ENCODE measurements at places on chromosomes 4 and X.
A peak's percentile ranks its signal among the peaks of the same experiment; 100 is the strongest.

- no peak for DNase-seq
Observed at GRCh38 chrX:49221868-49222267, 11.3 kb downstream of the CACNA1F start.

DNA sequence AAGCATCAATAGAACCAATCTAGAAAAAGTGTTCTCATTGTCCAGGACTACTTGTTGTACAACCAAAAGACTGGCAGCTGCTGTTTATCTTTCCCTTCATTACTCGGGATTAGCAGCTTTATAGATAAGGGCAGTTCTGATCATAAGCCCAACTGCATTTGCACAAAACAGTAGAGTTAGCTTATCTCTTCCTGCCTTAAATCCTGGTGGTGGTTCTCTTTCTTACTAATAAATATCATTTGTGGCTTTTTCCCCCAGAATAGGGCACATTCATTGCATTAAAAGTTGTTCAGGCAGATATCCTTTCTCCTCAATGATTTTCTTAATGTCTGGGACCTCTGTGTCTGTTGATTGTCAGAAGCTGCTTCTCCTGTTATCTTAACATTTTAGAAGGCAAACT is 20.2 kb upstream of the RRAGB start:
- no peak for DNase-seq

- peak; percentile 27 for DNase-seq
Observed at GRCh38 chr4:87975466-87975865, at the start of gene SPP1. Gene SPP1, plus strand, starts transcription at chr4:87975714. Its CDS starts 1,182 bp downstream, at chr4:87976896.

DNA sequence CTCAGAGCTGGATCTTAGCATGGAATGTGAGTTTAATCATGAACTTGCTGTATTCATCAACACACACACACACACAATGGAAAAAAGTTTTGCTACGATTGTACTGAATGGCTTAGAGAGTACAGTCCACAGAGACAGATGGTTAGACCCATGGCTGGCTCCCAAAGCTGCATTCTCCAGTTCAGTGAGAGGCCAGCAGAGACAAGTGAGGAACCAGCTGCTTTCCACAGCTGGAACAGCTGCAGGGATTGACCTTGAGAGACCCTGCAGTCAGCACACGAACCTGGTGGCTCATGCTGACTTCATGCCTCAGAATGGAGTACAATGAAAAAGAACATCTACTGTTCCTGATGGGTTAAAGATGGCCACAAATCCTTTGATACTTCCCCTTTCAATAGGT is 94.5 kb downstream of the DHX15 start:
- DNase-seq = no peak

- no peak for DNase-seq
Observed at GRCh38 chrX:135347381-135348016, 38.2 kb downstream of the ETDC start.

- no peak for DNase-seq
Observed at GRCh38 chr4:8290701-8290970, 21.1 kb downstream of the HTRA3 start.

DNA sequence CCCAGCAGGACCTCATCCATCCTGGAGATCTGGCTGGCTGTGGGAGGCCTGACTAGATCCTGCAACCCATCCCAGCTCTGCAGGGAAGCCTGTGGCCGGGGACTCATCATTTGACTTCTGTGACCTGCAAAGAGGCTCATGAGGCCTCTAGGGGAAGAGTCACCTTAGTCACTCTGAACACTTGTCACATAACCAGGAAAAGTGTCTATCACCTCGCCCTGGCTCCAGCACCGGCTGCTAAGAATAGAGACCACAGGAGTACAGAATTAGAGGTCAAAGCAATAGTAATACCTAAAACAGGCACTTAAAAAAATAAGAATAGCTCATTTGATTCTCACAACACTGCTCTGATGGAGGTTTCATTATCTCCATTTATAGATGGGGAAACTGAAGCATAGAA is 3.8 kb upstream of the NSG1 start:
- DNase-seq = no peak

- DNase-seq = peak; percentile 54
Observed at GRCh38 chr4:80362578-80363181, 27.1 kb downstream of the CFAP299 start.

- no peak for DNase-seq
Observed at GRCh38 chrX:79159800-79160199, 15.3 kb downstream of the GPR174 start.

DNA sequence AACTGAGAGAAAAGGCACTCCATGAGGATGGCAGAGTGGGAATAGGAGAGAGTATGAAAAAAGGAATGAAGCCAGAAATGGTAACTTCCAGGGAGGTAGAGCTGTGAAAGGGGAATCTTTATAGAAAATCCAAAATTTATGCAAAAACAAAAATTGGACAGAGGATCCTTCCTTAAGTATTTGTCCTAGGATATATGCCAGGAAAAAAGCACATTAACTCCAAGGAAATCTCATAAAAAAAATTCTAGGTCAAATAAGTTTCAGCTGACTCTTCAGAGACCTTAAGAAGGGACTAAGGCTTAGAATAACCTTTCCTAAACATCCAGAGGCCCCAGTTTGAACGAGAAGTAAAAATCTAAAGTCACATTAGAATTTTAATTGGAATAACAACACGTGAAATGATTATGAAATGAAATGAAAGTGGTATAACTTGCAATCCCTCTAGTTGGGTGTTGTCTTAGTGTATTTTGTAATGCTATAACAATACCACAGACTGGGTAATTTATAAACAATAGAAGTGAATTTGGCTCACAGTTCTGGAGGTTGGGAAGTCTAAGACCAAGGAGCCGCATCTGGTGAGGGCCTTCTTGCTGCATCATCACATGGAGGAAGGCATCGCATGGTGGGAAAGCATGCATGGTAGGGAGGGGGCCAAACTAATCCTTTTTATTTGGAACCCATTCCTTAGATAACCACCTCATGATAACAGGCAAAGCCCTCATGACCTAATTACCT is 145.4 kb upstream of the RXFP1 start:
- DNase-seq = no peak

All from stimulated activated CD4-positive, alpha-beta T cell treated with anti-CD3 and anti-CD28 coated beads, Interleukin-15, amount 100 ng/mL, for 24 hours (primary cell).